ENCODE measurements at places on chromosomes 12 and 14.

DNA sequence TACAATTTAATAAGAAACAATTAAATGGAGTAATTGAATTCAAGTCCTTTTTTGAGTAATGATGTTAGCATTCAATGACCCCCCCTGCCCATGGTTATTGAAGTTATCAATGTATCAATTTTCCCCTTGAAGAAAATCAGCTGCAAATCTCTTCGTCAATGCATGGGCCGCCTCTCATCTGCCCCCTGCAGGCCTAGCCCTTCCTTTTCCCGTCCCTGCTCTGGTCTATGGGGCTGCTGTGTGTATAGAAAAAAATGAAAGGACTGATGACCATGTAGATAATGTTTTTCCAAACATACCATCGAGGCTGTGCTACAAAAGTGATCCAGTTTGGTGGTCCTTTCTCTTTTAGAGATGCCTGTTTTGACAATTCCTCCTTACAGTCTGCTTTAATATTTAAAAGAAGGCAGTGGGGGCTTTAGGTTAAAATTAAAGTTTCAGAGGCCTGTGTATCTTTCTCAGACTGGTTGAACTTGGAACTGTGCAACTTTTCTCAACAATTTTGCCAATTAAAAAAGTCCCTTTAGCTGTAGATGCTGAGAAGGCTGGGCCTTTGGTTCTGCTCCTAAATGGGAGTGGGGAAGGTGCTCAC lies 98.4 kb downstream of the APAF1 start:
- no peak for DNase-seq

GRCh38 chr12:105419606-105420005 lies 89.1 kb downstream of the C12orf75 start:
- no peak for DNase-seq

GRCh38 chr14:45649051-45649450 lies 396.0 kb upstream of the MIS18BP1 start:
- no peak for DNase-seq

DNA sequence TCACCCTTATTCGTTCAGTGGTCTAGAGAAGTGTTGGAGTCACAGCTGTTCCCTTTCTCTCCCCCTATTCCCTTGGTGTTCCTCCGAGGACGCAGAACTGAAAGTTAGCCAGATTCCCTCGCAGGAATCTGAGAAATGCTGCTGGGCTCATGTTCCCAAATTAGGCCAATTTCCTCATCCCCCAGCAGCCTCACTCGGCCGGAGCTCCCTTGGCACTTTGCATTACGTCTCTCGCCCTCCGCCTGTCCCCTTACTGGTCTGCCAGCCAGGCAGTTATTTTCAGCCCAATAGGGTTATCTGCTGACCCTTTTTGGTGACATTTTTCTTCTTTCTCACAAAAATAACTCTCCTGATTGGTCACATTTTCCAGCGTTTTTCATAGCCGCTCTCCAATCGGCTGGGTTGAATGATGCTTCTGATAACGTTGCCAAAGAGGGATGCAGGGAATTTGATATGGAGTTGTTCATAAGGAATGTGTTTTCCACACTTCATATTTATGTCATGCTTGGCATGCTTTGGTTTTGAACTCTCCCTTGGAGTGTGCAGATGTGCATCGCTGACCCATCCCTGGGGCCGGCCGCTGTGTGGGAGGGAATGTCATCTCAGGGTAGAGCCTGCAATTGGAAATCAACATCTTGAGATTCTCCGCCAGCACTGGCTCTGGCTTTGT lies 9.9 kb downstream of the IFT43 start:
- no peak for DNase-seq

- no peak for DNase-seq
These were observed 91.0 kb downstream of the LRRC74A start for GRCh38 chr14:76917158-76917596.

- DNase-seq: no peak
These were observed 104.3 kb upstream of the PPFIA2 start for GRCh38 chr12:81863406-81863805.

DNA sequence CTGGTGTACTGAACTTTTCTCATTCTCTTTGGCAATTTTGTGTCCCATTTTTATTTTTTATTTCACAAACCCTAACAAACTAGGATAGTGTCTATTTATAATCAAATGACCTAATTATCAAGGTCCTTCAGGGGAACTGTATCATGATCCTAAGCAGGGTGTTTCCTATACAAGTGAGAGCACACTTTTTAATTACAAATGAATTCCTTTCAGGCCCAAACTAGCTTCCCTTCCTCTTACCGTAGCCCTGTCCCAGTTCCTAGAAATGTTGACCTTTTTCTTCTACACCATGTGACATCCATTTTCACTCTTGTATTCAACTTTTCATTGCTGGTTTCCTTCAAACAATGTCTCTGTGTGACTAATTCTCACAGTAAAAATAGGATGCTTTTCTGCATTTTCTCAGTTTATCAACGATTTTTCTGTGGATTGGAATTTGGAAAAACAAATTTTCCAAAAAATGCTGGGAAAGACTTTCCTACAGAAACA lies 411.4 kb downstream of the CCDC91 start:
- DNase-seq: no peak

DNA sequence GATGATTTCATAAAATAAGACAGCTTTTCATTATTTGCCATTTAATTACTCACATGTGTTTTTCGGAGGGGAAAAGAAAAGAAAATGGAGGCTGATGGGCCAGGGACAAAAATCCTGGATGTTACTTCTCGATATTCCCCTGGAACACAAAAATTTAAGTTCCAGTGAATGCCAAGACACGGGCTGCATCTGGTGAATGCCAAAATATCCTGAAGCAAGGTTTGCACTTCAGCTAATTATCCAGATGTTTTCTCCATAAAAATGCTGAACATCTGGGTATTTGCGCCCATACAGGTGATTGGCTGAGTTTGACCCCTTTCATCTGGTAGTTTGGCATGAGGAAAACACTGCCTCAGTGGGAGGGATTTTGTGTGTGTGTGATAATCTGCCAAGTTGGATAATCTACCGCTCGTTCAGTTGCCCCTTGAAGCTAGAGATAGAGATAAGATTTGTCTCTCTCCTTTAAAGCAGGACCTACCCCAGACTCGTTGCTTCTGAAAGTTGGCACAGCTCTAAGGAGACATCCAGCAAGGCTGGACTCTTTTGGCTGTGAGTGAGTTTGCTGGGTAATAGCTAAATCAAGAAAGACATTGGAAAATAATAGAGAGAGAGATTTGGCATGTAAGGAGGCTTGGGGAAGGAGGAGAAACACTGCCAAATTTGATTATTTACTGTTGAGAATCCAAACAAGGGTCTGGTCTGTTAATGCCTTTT lies 390.0 kb downstream of the EGLN3 start:
- DNase-seq: no peak

DNA sequence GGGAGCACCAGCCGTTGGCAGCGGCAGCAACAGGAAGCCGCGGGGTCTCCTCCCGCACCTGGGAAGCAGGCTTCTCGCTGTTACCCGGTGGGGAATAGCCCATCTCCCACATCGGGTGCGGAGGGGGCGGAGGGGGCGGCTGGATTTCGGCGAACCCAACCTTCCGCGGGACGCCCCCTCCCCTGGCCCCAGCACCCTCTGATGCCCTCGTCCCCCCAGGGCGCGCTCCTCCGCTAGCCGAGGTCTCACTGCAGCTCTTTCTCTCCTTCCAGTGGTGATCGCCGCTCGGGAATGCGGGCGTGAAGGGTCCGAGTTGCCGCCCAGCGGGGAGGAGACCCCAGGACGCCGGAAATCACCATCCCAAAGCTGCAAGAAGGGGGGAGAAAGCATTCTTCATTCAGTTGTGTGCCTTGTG lies 303 bp downstream of the SAMD4A start:
- no peak for DNase-seq

DNA sequence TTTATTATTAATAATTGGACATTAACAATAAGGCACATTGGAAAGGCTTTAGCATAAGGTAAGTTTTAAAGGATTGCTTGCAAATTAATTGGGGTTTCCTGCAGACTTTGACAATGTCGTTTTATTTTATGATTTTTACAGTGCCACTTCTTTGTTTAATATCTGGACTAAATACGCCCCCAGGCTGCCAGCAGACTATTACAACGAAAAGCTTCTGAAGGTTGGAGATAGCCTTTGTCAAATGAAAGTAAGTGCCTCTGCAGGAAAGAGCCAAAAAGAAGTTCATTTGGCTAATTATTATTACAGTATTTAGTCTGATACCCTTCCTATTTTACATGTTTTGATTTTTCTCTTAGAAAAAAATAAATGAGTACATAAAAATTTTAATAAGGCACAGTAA lies 11.3 kb downstream of the CFAP54 start:
- no peak for DNase-seq

GRCh38 chr12:8948701-8949341 lies 624 bp downstream of the M6PR start:
- no peak for DNase-seq

DNA sequence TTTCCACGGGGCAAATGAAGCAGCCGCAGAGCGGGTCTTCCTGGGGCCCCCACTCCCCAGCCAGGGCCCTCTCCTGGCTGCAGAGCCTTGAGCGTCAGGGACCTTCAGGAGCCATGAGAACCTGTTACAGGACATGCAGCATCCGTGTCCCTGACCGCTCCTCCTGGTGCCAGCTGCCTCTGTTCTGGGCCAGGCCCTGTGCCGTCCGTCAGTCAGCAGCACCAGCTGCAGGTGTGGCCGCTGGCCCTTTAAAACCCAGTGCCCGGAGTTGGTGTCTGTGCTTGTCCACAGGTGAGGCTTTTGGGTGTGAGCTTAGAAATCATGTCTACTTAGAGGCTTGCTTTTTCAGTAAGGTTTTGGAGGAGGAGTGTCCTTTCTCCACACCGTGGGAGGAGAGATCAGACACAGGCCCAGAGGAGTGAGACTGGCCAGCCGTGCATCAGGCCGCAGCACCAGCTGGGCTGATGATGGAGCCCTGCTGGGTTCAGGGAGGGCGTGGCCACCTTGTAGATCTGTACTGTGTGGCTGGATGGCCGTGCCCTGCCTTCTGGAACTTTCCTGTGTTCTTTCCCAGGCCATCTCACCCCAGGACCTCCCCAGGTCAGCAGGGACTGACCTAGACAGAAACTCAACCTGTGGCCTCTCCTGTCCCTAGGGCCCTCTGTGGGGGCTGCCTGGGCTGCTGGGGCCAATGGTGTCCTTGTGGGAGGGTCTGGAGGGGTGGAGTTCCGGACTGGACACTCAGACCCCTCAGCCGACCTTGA lies 27.1 kb downstream of the AACS start:
- no peak for DNase-seq

GRCh38 chr12:94206886-94207285 lies 58.5 kb downstream of the PLXNC1 start:
- DNase-seq: no peak

DNA sequence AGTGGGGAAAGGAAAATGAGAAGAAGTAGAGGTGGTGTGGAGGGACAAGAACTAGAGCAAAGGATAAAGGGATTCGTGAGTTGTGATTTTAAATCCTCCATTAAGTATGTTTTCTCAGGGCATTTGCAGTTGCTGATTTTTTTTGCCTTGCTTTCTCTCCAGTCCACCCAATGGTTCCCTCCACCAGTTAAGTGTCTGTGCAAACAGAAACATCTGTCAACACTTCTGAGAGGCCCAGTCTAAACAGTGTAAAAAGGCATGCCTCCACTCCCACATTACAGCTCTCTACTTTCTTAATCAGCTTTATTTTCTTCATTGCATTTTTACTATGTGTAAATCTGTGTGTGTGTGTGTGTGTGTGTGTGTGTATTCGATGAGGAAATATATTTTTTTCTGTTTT lies 141.2 kb downstream of the PPFIA2 start:
- DNase-seq: no peak

- no peak for DNase-seq
These were observed 86.4 kb downstream of the ST8SIA1 start for GRCh38 chr12:22248121-22248520.

DNA sequence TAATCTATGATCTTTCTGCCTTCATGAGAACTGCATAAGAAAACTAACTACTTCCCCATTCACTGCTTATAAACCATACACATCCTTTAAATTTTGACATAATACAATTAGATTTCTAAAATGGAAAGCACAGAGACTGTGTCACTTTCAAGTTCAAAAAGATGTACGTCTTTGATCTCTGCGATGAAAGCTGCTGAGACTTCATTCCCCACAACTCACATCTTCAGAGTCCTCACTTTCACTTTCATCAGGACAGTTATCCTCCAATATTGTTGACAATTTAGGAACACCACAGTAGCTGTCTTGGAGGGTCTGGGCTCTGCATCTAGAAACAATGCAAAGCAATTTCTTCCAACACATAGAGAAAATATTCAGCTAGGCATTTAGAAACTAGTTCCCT lies 47.9 kb upstream of the KCNC2 start:
- DNase-seq: no peak

GRCh38 chr14:64952598-64953309 lies 10.2 kb upstream of the GPX2 start:
- no peak for DNase-seq

GRCh38 chr14:32438517-32438916 lies 109.4 kb downstream of the AKAP6 start:
- no peak for DNase-seq

Data from esophagus squamous epithelium (tissue), 5 donors.